ENCODE measurements at places on chromosomes 5 and 9. TPM values are rescaled to one million over a fixed set of nuclear protein-coding genes. Genes with fewer than 3 reads are reported as not detected.

GRCh38 chr5:68953231-68953874, 140.5 kb upstream of the SLC30A5 start:
- no peak overlapping the region for H3K4me3 ChIP-seq
- no peak overlapping the region for H3K27ac ChIP-seq
- H3K36me3 ChIP-seq: no peaks in the 10 kb centered on the region
- DNase-seq: no peak
- H3K4me1 ChIP-seq: peaks cover 17% of the 10 kb centered on the region

GRCh38 chr9:130539420-130540223, 39.8 kb upstream of the FUBP3 start:
- H3K27me3 ChIP-seq: peaks cover 67% of the 10 kb centered on the region
- no peak overlapping the region for H3K4me3 ChIP-seq
- H3K27ac ChIP-seq: no peak overlapping the region
- H3K36me3 ChIP-seq: no peaks in the 10 kb centered on the region
- DNase-seq: no peak

DNA sequence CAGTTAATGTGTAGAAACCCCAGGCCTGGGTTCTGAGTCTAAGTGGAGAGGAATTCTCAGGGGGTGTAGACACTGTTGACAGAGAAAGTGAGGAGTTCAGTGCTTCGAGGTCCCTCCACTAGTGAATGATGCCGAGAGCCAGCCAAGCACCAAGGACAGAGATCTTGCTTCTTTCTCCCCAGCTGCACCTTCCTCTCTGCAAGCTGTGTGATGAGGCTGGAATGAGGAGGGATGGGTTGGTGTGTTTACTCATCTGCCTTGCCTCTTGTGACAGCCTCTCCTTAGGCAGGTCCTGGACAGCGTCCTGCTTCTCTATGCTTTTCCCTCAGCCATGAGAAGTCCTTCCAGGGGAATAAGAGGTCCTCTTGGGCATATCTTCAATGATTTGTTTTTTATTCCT, 35.3 kb downstream of the HNRNPH1 start:
- H3K27me3 ChIP-seq: no peaks in the 10 kb centered on the region
- DNase-seq: no peak
- no peak overlapping the region for H3K4me3 ChIP-seq
- H3K4me1 ChIP-seq: no peaks in the 10 kb centered on the region
- H3K36me3 ChIP-seq: peaks cover 14% of the 10 kb centered on the region

- H3K4me1 ChIP-seq: no peaks in the 10 kb centered on the region
- no peak overlapping the region for H3K4me3 ChIP-seq
- no peak for DNase-seq
- H3K27me3 ChIP-seq: no peaks in the 10 kb centered on the region
Observed at GRCh38 chr5:13540168-13540750, 404.2 kb downstream of the DNAH5 start.

GRCh38 chr5:58156973-58157701, 302.7 kb downstream of the PLK2 start:
- DNase-seq: no peak
- H3K4me3 ChIP-seq: no peak overlapping the region
- H3K27ac ChIP-seq: no peak overlapping the region
- no peaks in the 10 kb centered on the region for H3K36me3 ChIP-seq
- no peaks in the 10 kb centered on the region for H3K4me1 ChIP-seq

FOXD4 gene
- total RNA-seq: 0.27 TPM

DNA sequence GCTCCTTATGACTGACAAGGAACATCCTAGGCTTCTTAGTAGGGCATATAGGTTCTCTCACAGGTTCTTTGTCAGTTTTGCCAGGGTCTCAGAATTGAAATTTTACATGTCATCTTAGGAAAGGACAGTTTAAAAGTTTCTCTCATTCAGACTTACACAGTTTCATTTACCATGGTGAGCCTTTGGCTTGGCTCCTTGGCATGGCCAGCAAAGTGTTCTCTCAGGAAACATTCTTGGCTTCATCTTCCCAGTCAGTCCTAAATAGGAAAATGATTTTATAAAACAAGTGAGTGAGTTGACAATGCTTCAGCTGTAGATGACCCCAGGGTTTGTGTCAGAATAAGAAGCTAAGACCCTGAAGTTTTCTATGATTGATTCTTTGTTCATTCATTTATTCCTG, 191.6 kb downstream of the PCSK5 start:
- no peaks in the 10 kb centered on the region for H3K27me3 ChIP-seq
- H3K4me1 ChIP-seq: peaks cover 3% of the 10 kb centered on the region
- no peak for DNase-seq
- H3K4me3 ChIP-seq: no peak overlapping the region

- no peak overlapping the region for H3K27ac ChIP-seq
- H3K4me1 ChIP-seq: no peaks in the 10 kb centered on the region
- no peak overlapping the region for H3K4me3 ChIP-seq
- H3K27me3 ChIP-seq: no peaks in the 10 kb centered on the region
Observed at GRCh38 chr5:118597543-118597942, 390.8 kb downstream of the DTWD2 start.
